ENCODE measurements at places on chromosomes 1 and 21.
A peak's percentile ranks its signal among the peaks of the same experiment; 100 is the strongest.

GRCh38 chr1:233055879-233056641 lies 105.6 kb downstream of the NTPCR start:
- DNase-seq = no peak

DNA sequence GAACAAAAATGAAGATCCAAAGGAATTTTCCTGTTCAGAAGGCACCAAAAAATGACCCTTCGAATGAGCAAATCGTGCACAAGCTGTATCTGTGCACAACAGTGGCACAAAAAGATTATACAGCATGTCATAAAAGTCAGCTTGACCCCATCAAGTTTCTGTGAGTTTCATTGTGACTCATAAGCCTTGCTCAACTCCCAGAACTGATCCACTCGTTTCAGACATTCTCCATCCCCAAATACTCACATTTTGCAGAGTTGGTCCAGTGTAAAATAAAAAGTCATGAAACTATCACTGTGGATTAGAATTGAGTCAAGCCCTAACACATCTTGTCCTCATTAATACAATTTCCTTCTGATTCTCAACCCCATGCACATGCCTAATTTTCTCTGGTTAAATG lies 174.7 kb upstream of the PKN2 start:
- no peak for DNase-seq

DNA sequence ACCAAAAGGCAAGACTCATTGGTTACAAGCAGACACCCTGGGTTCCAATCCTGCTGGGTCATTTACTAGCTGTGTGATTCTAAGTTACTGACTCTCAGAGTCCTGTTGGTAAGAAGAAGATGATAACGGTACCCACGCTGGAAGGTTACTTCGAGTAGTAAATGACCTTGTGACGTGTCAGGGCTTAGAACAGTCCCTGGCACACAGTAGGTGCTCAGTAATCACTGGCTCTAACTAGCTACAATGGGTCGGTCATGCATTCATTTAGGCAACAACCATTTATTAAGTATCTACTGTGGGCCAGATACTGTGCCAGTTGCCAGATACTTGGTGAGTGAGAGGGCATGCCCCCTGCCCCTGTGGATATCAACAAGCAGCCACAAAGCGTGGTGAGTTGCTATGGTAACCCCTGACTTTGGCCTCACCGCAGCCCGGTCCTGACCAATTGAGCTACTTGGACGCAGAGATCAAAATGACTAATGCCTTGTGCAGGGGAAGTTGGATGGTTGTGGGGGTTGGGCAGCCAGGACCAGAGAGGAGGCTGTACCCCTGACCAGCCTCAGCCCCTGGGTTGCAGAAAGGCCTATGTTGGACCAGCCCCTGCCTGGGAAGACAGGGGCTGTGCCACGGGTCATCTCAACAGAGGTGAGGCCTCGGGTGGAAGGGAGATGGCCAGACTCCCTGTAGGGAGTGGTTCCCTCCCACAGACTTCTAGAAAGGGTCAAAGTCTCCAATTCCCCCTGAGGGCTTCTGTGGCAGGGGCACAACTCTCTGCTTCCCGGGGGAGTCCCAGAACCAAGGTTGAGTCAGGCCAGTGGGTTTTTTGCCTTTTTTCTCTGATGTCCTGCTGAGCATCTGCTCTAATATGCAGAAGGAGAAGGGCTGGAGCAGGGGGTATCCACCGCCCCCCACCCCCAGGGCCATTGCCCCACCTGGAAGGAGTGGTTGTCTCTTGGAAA lies 16.0 kb downstream of the DHRS3 start:
- DNase-seq = no peak

GRCh38 chr1:18384059-18384458 lies 96.7 kb upstream of the KLHDC7A start:
- no peak for DNase-seq

DNA sequence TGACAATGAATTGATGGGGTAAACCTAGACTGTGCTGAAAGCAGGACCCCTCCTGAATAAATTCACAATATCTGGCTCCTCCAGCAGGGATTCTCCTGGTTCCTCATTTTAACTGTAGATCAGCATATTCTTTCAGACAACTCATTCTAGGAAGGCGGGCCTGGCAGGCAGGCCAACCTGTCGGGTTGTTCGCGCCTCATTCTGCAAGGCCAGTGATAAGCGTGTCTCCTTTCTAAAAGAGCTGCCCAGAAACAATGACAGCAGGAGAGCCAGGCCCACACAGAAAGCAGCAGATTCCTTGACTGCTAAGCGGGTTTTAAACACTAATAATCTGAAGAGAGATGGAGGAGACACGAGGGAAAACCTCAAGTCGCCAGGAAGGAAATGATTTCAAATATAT lies 70.0 kb downstream of the NTPCR start:
- no peak for DNase-seq

GRCh38 chr21:43693981-43694380 lies 24.9 kb upstream of the PDXK start:
- no peak for DNase-seq

GRCh38 chr1:62676611-62677356 lies 11.4 kb downstream of the DOCK7 start:
- peak; percentile 30 for DNase-seq

GRCh38 chr1:38191461-38191860 lies 144.9 kb upstream of the POU3F1 start:
- no peak for DNase-seq

DNA sequence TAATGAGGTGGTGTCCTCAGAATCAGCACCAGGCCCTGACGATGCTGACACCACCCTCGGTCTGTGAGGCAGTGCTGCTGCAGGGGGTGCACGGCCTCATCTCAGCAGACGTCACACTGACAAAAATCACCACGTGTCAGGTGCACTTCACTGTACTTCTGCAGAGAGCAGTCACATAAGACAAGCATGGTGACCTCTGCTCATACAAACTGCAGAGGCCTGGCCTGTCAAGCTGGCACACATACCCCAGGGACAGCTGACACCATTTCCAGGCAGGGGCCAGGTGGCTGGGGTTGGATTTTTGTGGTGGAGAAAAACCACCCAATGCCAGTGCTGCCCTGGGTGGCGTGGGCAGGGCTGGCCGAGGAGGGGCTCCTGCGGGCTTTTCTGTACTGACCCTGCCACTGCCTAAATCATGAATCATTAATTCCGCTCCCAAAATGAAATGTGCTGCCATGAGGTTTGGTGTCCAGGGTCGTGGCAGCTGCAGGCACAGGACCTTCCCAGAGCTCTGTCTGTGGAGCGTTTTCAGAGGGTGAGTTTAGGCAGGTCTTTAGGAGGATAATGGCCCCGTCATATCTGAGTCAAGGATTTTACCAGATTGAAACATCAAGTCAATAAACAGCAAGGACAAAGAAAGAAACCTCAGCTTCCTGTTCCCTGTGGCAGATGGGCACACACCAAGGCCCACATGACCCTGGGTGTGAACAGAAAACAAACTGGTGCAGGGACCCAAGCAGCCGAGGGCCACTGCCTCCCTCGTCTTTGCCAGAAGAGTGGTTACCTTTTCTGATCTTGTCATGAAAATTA lies 33.4 kb upstream of the GPR153 start:
- no peak for DNase-seq

GRCh38 chr1:54403405-54403804 lies 2.8 kb downstream of the SSBP3 start:
- DNase-seq = no peak

- DNase-seq = no peak
Measured at GRCh38 chr1:158053276-158053675, 59.8 kb downstream of the KIRREL1 start.

DNA sequence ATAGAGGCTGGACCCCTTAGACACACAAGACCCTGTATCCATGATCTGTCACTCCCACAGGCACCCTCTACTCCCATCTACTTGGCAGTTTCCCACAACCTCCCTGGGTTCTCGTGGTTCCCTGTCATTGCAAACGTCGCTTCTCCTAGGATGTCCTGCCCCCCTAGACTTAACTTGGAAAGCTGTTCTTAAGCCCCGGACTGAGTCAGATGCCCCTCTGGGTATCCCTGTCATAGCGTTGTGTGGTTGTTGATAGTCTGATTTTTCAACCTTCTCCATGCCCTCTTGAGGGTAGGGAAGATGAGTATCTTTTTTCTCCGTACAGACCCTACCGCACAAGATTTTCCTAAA lies 11.8 kb downstream of the RCC1 start:
- no peak for DNase-seq

DNA sequence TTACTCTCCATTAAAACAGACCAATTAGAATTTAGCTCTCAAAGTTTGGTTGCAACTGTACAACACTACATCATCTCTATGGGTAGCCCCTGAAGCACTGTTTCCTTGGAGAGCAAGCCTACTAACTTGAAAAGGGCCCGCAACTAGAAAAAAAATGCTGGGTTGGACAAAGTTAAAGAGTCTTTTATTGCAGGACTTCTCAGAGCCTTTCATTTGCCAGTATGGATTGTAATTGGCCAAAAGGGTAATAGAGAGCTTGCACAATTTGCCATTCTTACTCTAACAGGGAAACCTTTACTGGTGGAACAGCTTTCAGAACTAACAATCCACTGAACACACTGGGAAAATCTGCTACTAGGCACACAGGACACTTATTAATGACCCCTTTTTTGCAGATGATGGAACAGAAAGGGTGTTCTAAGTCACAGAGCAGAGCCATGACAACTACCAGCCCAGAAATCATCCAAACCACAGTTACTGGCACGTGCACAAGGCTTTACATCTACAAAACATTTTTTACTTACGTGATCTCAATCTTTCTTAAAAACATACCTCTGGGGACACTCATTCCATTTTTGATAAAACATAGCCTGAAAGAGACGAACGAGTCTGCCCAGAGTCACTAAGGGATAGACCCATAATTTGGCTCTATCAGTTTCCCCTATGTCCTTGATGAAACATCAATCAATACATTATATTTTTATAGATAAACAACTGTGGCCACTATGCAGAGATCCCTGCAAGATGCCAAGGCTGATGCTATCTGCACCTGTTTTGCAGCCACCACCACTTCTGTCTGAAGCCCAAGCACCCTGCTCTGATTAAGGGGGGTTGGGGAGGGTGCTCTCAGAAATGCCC lies 176.3 kb upstream of the EDN2 start:
- DNase-seq = no peak

DNA sequence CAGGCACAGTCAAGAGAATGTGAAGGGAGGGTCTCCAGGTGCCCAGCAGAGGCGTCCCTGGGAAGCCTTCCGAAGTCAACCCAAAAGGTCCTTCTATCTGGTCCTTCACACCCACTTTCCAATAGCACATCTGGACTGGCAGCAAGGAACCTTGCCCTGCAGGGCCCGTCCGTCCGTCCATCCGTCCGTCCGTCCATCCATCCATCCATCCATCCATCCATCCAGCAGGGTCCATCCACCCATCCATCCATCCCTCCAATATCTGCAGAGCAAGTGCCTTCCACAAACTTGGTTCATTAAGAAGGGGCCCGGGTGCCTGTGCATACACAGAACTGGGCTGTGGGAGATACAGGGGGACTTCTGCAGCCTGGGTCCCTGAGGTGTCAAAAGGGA lies 31.6 kb downstream of the SLC45A1 start:
- DNase-seq = no peak

DNA sequence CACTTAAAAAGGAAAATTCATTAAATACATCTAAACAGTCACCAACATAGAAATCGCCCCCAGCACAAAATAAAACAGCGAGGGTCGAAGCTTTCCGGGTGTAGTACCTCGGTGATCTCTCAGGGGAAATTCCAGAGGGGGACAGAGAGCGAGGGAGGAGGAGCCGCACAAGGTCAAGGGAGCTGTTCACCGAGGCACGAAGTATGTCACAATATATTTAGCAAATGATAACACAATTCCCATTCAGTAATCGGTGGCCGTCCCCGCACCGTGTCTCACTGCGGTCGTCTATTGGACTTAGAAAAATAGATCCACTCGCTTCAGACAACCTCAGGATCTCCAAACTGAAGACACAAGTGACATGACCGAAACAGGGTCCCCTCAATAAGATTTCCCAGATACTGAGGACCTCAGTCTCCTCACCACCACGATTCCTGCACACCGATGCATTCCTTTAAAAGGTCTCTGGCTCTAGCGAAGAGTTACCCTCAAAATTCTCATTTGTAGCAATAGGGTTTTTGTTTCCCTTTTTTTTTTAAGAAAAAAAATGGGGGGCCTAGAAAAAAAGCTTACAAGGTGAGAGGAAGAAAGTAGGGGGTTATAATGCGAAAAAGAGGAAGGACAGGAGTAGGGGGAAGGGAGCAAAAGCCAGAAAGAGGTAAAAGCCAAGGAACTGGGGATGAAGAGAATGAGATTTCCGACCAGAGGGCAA lies 1.1 kb downstream of the LPGAT1 start:
- DNase-seq = peak; percentile 24

DNA sequence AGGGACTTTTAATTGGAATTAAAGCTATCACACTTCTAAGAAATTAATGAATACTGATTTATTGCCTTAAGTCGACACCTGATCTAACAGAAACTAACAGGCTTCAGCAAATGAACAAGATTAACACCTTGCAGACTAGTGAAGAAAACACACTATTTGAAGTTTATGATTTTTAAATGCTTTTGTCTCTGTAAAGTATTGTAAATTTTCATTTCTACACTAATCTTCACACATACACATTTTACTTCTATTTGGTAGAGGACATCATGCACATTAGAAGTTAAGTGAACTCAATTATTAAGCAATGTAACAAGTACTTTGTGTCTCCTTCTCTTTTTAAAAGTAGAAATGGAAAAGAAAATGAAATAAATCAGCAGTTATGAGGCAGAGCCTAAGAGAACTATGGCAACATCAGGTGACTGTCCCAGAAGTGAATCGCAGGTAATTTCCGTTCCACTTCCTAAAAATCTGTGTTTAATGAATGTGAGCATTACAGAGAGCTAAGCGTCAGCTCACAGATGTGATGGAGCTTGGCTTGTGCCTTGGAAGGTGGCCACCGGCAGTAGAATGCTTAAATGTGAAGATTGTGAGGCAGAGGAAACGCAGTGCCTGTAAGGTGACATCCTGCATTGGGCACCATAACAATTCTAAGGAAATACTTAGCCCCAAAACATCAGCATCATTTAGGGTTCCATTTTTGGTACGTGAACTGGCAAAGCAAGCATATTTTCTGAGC lies 1.2 kb downstream of the PRMT2 start:
- no peak for DNase-seq

DNA sequence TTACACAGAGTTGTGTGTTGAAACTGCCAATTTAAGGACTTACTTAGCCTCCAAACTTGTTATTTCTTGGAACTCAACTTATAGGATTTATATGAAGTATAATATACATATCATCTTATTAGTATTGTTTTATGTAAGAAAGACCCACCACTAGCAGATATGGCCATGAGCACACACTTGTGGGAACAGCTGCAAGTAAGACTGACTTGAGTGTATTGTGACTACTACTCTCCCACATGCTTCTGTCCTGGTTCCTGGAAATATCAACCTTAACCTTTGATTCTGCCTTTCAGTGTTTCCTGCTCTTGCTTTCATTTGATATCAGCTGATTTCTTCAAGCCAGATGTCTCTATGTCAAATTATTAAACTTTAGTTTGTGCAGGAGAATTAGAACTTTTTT lies 175.3 kb downstream of the MAGI3 start:
- DNase-seq = no peak

GRCh38 chr1:1118876-1119220 lies 3.0 kb upstream of the C1orf159 start:
- no peak for DNase-seq

GRCh38 chr1:42682739-42683531 lies 717 bp downstream of the YBX1 start:
- peak; percentile 53 for DNase-seq
